ENCODE measurements at places on chromosomes 1 and 21.

- DNase-seq = no peak
Observed at GRCh38 chr1:8969937-8970336, 24.3 kb downstream of the CA6 start.

DNA sequence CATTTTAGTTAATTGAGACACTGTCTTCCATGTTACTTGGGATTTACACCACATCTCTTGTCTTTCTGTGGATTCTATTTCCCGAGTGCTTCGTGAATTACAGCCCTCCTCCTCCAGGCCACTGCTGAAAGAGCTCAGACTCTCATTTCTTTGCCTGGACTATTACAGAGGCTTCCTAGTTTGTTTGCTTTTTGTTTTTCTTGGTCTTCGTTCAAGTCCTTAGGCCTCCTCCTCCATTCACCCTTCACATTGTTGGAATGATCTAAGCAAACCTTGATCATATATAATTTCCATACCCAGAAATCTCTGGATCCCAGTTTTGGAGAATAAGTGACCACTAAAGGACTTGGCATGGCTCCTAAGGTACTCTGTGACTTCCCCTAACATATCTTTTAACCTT lies 94.1 kb downstream of the CNIH3 start:
- no peak for DNase-seq

DNA sequence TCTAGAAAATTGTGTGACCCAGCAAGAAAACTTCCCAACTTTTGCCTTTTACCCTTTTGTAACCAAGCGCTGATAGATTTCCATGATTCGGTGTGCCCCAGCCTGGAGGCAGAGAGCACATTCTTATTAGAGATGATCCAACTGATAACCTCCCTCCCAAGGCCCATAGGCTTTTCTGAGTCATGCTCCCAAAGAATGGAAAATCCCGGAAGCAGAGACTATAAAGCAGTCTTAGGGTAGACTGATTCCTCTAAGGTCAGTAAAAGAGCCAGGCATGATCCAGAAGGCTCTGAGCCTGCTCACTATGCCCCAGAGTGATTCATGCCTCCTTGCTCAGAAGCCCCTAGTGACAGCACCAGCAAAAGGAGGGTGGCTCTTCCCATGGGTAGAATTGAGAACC lies 4.3 kb downstream of the CAMK1G start:
- no peak for DNase-seq

DNA sequence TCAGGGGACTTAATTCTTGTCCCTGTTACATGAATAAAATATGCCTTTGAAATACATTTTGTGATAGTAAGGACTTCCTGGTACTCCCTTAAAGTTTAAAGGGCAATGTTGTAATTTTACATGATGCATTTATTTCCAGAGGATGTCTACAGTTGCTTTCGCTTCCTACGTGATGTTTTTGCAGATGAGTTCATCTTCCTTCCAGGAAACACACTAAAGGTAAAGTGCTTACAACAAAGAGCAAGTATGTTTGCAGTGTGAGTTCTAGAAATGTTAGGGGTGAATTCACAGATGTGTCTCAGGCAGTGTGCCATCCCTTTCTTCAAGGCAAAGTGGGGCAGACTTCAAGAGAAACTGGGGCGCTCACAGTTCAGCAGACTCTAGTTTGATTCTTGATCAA lies 31.2 kb downstream of the GNPAT start:
- DNase-seq = no peak

DNA sequence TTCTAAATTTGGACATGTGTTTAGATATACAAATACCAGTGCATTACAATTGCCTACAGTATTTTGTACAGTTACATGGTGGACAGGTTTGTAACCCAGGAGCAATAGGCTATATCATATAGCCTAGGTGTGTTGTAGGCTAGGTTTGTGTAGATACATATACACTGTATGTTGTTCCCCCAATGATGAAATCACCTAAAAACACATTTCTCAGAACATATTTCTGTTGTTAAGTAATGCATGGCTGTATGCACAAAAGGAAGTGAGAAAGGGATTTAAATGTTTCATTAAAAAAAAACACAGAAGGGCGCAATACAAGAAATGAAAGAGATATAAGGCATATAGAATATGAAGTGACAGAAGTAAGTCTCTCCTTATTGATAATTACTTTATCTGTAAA lies 32.0 kb downstream of the S100B start:
- no peak for DNase-seq

GRCh38 chr1:20871419-20871818 lies 84.3 kb upstream of the HP1BP3 start:
- DNase-seq = no peak

DNA sequence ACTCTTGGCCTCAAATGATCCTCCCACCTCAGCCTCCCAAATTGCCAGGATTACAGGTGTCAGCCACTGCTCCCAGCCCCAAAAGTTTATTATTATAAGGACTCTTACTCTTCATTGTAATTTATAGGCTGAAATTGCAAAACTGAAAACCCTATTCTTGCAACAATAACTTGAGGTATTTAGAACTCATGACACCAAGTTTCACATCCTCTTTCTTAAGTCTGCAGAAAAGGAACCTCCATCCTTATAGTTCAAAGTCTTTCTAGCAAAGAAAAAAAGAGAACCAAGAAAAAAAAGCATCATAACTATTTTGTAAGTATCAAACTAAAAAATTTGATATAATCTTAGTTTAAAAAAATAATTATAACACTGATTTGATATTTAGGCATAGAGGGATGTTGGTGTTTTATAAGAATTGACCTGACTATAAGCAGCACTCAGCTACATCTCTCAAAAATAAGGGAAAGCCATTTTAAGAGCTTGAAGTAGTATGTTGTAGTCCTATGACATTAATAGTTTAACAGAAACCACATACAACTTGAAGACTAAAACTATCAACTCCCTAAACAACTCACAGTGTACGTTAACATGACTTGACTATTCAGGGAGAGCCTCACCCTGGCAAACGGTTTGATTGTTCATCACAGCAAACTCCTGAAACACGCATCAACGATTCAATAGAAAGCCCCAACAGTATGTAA lies 122.4 kb downstream of the AKT3 start:
- DNase-seq = no peak

GRCh38 chr21:44593598-44594405 lies 1.5 kb upstream of the KRTAP10-6 start:
- DNase-seq = peak; percentile 48

GRCh38 chr21:42121794-42122193 lies 50.7 kb downstream of the UMODL1 start:
- DNase-seq = no peak

- peak; percentile 58 for DNase-seq
Observed at GRCh38 chr1:90730243-90731022, 13.3 kb upstream of the BARHL2 start.

DNA sequence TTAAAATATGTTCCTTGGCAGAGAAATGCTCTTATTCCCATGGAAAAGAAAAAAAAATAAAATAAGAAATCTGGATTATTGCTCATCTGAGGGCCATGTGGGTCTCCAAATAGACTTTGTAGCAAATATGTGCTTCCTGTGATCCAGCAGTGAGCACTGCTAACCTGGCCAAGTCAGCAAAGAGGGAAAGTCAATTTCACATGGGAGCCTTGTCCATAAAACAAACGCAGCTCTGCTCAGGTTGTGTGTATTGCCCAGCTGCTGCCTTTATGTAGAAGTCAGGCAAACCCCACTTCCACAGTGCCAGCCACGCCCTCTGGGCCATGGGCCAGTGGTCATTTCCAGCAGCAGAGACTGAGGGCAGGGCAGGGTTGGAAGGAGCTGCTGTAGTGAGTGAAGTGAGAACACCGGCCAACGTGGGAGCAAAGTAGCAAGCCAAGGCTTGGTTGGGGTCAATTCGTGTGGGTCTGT lies 174.3 kb downstream of the LYPLAL1 start:
- no peak for DNase-seq

- DNase-seq = no peak
Observed at GRCh38 chr1:61869691-61870109, 127.4 kb downstream of the PATJ start.

DNA sequence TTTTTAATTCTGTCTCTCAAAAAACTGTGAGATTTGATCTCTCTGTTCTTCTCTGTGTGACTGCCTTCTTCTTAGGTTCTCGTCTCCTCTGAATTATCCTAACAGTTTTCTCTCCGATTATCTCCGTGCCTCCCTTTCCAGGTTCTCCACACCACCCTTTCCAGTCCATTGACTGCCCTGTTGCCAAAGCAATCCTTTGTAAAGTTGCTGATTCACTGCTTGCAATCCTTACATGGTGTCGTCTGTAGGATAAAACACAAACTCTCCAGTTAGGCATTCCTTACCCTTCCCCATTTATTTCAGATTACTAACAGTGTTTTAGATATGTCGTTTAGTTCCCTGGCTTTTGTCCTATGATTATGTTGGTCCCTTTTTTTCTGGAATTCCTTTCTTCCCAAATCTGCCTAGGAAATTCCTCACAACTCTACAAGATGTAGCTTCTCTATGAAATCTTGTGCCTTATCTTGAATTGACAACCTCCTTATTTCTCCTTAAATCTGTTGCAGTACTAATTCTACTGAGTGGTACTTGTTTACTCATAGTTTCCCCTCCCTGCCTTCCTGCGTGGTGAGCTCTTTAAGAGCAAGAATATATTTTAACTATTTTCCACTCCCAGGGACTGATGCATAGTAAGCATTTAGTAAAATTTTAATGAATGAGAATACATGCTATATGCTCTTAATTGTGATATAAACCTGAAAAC lies 22.3 kb downstream of the RCOR3 start:
- DNase-seq = no peak

GRCh38 chr1:32779242-32779641 lies 37.9 kb downstream of the YARS1 start:
- DNase-seq = no peak

GRCh38 chr1:232942413-232943294 lies 7.8 kb upstream of the NTPCR start:
- DNase-seq = no peak

DNA sequence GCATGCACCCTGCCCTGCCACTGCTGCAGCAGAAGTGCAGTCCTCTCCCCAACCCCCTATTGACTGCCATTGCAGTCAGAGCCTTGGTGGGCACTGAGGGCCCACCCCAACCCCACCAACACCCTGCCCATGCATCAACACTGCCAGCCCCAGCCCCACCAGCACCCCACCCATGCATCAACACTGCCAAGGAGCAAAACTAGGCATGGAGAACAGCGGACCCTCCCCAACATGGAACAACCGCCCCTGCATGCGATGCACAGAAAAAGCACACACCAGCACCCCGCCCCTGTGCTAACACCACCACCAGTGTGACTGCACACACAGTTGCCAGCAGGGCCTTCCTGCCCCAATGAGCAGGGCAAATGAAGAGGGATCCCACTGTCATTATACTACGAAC lies 57.1 kb downstream of the CTH start:
- DNase-seq = no peak

- no peak for DNase-seq
Observed at GRCh38 chr1:178768423-178768822, 43.4 kb downstream of the RALGPS2 start.

DNA sequence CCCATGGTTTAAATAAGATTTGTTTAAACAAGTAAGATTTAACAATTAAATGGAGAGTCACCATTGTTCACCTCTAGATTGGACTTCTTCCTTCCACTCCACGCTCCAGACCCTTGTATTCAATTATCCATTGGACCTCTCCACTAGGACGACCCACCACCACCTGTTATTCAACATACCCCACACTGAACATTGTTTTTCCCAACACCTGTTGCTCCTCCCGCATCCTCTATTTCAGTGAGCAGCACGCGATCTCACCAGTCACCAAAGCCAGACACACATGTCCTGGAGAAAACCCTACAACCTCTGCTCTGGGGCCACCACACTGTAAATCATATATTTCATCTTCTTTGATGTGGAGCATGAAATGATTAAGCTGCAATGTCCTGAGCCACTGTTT lies 28.6 kb downstream of the ATP8B2 start:
- no peak for DNase-seq

DNA sequence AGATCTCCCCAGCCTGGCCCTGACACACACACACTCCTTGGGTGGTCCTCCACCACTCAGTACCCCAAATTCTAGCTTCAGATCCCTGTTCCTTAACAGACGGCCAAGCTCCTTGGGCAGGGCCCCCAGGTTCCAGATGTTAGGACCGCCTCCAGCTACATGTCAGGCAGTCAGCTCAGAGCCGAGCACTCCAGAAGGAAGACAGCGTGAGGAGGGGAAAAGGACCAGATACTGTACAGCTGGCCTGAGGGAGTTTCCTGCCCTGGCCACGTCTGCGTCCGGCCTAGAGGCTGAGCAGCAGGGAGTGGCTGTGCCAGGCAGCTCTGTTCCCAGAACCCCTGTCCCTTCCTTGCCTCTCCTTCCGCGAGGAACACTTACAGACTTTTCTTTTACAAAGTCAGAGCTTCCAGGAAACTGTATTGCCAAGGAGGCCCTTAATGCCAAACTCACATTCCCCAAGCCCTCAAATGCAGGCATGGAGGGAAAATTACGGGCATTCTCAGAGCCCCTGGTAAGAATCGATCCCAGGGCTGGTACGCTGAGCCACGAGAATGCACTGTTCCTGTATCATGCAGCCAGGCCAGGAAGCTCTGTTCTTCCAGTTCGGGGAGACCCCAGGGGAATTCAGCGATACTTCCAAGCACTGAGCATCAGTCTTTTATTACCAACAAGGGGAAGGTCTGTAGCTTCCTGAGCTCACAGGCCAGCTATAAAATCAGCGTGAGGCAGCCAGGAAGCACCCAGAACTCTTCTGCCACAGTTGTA lies 45.2 kb upstream of the CNTN2 start:
- DNase-seq = no peak

GRCh38 chr1:171940368-171940767 lies 99.1 kb downstream of the DNM3 start:
- DNase-seq = no peak

GRCh38 chr1:188517139-188517538 lies 1688.4 kb downstream of the PLA2G4A start:
- no peak for DNase-seq

DNA sequence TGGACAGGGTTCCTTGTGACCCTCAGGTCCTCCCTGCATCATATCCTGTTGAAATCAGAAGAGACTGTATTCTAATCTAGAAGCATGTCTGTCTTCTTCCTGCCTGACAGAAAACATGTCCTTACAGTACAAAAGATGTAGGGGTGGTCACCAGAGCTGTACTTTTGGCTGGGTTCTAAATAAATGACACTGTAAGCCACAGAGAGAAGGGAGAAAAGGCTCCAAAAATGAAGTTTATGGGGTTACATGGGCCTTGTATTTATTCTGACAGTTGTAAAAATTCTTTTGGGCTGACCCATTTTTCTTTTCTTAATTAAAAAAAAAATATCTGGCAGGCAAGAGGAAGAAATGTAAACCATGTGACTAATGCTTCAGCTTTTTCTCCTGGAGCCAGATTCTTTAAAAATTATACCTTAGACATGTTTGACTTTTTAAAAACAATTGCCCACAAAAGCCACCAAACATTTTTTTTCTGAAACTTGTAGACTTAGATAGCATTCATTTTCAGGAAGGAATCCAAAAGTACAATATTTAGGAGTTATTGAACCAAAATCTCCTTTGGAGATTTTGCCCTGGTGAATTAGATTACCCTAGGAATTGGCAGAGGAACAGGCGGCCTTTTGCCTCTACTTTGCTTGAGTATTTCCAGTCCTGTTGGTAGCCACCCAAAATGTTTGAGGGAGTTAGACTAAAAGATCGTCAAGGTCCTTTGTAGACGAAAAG lies 17.1 kb downstream of the RGL1 start:
- no peak for DNase-seq
